ENCODE measurements at places on chromosomes 12 and 14. TPM values are rescaled to one million over a fixed set of nuclear protein-coding genes. Genes with fewer than 3 reads are reported as not detected.

The CLEC7A gene
- total RNA-seq: 0.07 TPM

The FAM186B gene
- 0.21 TPM for total RNA-seq

The AQP6 gene
- total RNA-seq: not detected

The GUCY2C gene
- total RNA-seq: not detected

The PFKM gene
- total RNA-seq: 33.9 TPM
